ENCODE measurements at places on chromosomes 6 and 20. TPM values are rescaled to one million over a fixed set of nuclear protein-coding genes. Genes with fewer than 3 reads are reported as not detected.

C6orf163 gene
- total RNA-seq = 12.1 TPM

PLCB4 gene
- 50.9 TPM for total RNA-seq

- DNase-seq = no peak
These were observed 236.9 kb downstream of the ATXN1 start for GRCh38 chr6:16524380-16524707.

DNA sequence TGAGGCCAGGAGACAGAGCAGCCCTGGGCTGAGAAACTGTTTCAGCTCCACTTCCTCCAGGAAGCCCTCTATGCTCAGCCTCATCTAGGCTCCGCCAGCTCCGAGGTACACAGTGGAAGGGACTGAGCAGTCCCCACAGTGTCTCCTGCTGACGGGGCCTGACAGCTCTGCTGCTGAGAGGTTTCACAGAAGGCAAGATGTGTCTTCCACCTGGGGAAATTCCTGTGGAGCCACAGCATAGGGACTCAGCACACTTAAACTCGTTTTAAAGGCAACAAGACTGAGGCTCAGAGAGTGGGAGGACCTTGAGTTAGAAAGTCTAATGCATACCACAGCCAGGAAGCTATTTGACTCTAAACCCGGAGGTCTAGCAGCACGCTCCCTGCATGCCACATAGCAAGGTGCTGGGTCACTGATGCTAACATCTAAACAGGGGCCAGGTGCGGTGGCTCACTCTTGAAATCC is 6.8 kb downstream of the ADA start:
- DNase-seq = no peak

ZBTB22 gene
- 22.8 TPM for total RNA-seq

DNA sequence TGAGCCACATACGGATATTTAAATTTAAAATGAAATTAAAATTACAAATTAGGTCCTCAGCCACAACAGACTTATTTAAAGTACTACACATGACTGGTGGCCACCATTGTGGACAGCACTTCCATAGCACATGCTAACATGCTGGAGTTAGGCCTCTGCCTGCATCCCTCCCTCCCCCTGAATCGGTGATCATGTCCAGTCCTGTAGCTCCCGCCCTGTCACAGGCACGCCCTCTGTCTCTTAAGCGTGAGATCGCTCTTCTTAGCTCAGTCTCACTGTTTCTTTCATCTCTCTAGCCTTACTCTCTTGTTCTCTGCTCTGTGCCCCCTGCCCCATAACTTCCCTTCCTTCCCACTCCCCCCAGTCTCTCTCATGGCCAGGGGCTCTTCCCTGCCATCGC is 28.9 kb downstream of the ELMO2 start:
- DNase-seq = no peak

DNA sequence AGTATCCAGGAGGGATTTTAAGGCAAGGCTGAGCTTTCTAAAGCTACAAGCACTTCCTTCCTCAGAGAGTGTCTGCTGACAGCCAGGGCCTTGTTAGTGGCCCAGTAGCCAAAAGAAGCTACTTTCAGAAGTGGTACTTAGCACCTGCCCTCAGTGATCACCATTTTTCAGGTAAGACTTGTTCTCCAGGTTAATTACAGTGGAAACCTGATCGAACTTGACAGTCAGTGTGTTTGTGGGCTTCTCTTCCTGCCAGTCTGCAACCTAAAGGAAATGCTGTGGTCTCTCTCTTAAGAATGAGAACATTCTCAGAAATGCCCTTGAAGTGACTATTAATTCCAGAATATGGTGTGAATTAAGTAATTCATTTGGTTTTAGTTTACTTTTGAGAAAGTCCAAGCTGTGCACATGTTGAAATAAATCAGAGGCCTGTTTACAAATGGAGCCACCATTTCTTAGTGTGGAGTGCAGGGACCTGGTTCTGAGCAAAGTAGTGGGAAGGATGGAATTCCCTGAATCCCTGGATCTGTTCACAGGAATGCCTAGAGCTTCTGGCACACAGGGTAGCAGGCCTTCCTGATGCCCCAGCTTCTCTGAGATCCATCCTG is 185.3 kb upstream of the AGPAT4 start:
- DNase-seq = no peak

DNA sequence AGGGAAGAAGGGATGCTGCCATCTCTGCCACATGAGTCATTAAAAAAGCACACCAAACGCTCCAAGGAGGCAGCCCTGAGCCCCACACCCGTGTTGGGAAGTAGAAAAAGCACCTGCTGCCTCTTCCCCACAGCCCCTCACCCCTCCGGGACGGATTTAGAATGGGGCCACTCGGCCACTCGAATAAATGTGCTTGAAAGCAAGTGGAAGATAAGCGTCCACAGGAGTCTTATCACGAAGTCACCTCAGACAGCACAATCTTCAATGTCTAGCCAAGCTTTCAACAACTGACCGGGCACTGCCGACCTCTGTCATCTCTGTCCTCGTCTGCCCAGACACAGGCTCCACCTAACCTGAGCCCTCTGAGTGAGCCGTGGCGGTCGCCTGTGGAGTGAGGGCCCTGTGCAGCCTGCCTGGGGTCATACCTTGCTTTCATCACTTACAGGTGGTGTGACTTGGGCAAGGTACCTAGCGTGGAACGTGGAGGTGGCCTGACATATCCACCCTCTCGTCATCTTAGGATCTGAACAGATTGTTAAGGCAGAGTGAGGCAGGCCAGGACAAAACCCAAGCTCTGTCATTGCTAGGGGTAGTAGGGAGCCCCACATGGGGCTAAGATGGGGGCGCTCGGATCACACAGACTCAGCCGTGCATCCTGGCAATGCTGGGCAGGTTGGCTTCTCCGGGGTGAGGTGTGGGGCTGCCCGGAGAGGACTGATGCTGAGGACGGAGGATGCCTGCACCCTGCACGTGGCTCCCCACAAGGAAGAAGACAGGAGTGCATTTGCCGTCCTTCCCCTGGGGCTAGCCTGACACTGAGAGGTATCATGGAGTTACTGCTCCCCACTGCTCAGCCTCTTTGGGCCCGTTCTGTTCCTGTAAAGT is 34.8 kb downstream of the PSMG4 start:
- no peak for DNase-seq

BPIFA1 gene
- total RNA-seq = not detected

GRCh38 chr20:4788314-4788713 is 66.6 kb downstream of the PRND start:
- DNase-seq = no peak
